ENCODE measurements at places on chromosomes 5 and 9. TPM values are rescaled to one million over a fixed set of nuclear protein-coding genes. Genes with fewer than 3 reads are reported as not detected.

GRCh38 chr5:147611483-147611882, 101.6 kb upstream of the DPYSL3 start:
- no peak for DNase-seq

The FIBCD1 gene
- 1.3 TPM for total RNA-seq

GRCh38 chr5:148623101-148623500, 31.2 kb downstream of the HTR4 start:
- no peak for DNase-seq

The GNAQ gene
- 130 TPM for total RNA-seq

The ANKRD34B gene
- total RNA-seq: 0.30 TPM

DNA sequence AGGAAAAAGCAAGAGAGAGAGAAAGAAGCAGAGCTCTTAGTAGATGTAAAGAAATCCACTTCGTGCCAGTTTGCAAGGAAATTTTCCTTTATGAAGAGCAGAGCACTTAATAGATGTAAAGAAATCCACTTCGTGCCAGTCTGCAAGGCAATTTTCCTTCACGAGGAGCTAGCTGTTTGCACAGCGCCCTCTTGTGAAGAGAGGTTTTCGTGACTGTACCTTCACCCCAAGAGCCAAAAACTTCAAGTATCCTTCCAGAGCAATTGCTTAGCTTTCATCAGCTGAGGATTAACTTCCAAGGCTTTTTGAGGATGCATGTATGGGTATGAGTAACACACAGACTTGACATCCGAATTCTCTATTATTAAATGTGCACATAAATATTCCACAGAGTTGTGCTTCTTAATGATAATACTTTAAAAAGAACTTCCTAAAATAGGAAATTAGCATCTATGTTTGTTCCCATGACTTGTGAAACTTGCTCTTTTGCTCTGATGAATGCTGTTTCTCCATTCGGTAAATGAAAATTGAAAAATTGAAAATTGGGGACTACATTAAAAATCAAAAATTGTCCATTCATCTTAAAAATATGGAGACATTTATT, 525.6 kb downstream of the PDE4D start:
- DNase-seq: peak; percentile 55

- no peak for DNase-seq
Measured at GRCh38 chr5:128426090-128426534, 111.9 kb downstream of the FBN2 start.

The FBXL7 gene
- 8.0 TPM for total RNA-seq

- DNase-seq: no peak
Measured at GRCh38 chr9:127076860-127077643, 45.4 kb downstream of the ANGPTL2 start.

The ARSK gene
- 5.6 TPM for total RNA-seq

- DNase-seq: no peak
Measured at GRCh38 chr5:13553896-13554295, 390.6 kb downstream of the DNAH5 start.

GRCh38 chr9:134593286-134594077, 48.1 kb upstream of the COL5A1 start:
- DNase-seq: no peak

DNA sequence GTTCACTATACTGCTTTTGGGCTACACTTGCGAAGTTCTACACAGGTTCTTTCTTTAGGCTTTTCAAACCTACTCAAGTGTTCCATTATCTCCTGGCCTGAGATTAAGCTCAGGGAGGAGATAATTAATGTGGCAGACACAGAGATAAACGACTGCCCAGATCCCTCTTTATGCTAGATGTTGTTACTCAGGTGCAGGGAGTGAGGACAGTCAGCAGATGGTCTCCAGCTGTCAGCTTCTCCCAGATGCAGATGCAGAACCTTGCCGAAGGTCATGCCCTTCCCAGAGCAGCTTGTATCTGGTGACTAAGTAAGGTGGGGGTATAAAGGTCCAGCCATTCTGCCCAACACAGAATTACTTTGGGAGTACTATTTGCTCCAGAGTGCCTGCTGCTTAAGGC, 166.2 kb downstream of the ZNF462 start:
- no peak for DNase-seq

The HAVCR2 gene
- 33.8 TPM for total RNA-seq

DNA sequence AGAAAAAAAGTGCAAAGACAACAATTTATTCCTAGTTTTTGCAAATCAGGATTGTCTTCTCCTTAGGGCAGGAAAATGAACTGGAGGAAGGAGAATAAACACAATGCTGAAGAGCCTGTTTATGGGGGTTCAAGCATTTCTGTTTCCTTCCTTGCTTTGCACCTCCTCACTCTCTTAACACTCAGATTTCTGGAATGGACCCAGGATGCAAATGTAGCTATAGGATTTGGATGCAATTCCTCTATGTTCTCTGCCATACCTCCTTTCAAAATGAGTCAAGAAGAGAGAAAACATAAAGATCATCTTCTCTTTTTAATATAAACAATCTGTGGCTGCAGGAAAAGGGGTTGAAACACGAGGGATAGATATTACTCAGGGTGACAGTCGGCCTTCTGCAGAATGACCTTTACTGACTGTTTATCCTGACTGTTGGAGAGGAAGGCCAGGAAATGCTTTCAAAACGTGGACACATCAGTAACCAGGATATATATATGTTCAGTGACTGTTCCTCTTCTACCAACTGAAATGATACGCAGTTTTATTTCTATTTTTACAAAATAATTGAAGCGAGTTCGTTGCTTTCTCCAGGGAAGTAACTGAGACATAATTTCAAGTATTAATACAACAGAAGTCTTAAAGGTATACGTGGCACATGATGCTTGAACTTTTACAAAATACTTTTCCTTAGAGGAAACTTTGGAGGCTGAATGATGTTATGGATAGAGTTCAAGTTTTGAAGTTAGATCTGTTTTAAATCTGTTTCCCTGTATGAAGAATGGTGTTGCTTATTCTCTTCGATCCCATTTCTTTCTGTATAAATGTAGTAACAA, 44.4 kb downstream of the ACTBL2 start:
- no peak for DNase-seq

- DNase-seq: no peak
Measured at GRCh38 chr5:82812575-82812974, 264.6 kb downstream of the TMEM167A start.

DNA sequence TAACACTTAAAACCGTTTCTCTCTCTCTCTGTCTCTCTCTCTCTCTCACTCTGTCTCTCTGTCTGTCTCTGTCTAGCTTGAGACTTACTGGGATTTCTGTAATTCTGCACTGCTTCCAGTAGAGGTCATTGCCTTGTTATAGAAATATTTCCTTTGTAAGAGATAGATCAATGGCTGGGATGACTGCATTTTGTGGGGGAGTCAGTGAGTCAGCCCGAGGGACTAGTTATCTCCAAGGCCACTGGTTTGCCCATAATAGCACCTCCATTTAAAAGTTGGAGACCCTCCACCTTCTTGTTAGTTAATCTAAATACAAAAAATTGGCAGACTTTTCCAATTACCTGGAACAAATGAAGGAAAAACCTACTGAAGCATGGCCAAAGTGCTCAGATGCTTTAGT, 547.2 kb downstream of the LRRC70 start:
- no peak for DNase-seq

GRCh38 chr5:98769959-98770208, 3.6 kb upstream of the RGMB start:
- DNase-seq: no peak

- DNase-seq: no peak
Measured at GRCh38 chr9:13804532-13804931, 509.4 kb downstream of the NFIB start.

DNA sequence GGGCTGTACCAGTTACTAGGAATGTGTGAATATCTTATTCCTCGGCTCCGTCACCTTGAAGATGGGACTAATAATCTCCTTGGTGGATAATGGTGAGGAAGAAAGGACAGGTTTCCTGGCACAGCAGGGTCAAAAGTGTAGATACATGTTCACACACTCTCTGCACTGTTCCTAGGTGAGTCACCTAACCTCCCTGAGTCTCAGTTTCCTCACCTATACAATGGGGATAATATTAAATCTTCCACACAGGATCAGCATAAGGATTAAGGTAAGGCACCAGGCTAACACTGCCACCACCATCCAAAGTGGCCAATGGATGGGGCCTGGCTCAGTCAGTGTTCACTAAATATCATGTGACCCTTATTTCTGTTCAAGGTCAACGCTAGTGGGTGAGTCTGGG, 66.9 kb downstream of the PSMB7 start:
- DNase-seq: no peak

The SLC36A3 gene
- not detected for total RNA-seq
